ENCODE measurements at places on chromosomes 12 and 14.

GRCh38 chr14:89586258-89587135 lies 169.5 kb upstream of the FOXN3 start:
- DNase-seq, result no peak

DNA sequence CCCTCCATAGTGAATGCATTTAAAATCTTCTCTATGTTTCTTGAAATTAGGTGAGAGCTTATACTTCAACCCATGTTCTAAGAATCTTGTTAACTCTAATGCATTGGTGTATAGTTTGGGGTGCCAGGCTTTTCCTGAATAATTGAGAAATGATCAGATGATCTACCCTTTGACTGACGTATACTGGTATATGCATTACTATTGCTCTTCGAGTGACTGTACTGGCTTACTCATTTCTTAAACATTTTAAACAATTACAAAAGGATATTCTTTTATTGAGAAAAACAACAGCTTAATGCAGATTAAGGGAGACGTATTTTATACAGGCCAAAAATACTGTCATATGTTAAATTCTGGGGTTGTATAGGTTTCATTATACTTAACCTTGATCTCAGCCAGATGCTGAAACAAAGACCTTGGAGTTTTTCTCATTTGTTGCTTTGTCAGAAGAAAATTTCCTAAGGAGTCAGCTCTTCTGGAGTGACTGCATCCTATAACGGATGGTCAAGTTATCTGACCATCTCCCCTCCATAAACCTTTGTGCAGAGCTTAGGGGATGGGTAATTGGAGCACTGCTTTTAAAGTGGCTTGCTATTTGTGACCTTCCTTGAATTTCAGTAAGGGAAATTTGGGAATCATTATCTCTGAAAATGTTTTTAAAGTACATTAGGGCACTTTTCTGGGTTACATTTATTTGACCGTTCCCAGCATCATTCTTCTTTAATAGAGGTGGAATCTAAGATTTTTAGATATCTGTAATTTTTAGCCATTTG lies 507.6 kb downstream of the PCNX1 start:
- DNase-seq, result no peak

DNA sequence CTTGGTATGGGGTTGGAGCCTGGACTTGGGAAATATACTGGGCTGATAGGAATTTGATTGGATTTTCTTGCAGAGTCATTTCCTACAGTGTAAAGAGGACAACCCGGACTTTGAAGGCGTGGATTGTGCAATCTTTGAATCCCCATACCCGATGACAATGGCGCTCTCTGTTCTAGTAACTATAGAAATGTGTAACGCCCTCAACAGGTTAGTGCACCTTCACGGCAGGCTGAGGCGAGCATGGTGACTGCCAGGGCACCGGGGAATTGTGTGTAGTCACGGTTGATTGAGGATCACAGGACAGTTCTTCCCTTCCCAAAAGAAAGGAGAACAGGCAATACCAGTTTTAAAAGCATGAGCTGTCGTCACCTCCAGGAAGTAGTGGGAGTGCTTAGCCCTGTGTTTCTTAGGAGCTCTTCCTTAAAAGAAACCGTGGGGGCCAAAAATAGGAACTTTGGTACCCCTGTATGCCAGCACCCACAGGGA lies 58.3 kb downstream of the ANAPC7 start:
- no peak for DNase-seq

DNA sequence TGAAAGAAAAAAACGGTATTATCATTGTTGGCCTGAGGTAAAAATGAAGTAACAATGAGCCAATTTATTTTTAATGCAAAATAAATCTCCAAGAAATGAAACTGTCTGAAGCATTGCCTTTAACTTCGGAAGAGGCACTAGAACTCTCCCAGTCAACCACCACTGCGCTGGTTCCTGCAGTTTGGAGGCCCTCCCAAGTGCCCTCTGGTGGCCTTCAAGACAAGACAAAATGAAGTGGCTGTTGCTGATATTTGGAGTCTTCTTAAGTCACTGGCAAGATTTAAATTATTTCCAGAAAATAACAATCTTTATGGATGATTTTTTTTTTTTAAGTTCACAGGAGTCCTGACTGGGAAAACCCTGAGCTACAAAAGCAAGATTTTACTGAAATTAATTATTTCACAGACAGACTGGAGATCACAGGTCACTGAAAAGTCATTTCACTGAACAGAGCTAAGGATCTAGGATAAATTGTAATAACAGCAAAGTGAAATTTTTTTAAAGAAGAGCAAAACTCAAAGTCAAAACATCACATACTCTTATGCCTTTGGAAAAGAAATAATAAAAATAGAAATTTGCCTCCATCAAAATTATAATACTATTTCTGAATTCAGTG lies 58.2 kb downstream of the DICER1 start:
- DNase-seq, result peak; percentile 45

- no peak for DNase-seq
Observed at GRCh38 chr14:103428723-103429556, 43.7 kb downstream of the MARK3 start.

Data from NCI-H1436 (cell line).